NCI-H524 treated with DMSO at 0.1 percent for 48 hours (cell line): ENCODE measurements at places on chromosomes 5 and 9.

- DNase-seq, result no peak
Observed at GRCh38 chr5:171450423-171451331, 31.2 kb downstream of the FGF18 start.

DNA sequence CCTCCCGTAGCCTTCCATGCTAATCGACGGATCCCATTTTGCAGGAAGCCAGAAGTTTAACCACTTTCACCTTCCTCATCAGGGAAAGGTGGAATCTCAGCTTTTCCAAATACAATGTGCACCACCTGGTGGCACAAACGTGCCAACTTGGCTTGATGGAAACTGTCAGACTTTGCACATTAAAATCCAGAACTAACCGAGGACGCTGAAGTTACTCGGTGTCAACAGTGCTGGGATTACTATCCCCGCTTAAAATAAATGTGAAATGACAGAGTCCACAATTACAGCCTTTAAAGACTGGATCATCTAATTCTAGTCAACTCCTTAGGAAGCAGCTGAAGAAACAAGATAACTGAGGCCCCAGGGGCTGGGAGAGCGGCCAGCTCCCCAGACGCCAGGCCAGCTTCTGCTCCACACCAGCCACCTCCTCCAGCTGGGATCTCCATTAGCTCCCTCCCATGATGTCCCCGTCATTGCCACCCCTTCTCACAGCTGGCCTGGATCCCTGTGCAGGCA, 50.1 kb upstream of the RETREG1 start:
- no peak for DNase-seq

DNA sequence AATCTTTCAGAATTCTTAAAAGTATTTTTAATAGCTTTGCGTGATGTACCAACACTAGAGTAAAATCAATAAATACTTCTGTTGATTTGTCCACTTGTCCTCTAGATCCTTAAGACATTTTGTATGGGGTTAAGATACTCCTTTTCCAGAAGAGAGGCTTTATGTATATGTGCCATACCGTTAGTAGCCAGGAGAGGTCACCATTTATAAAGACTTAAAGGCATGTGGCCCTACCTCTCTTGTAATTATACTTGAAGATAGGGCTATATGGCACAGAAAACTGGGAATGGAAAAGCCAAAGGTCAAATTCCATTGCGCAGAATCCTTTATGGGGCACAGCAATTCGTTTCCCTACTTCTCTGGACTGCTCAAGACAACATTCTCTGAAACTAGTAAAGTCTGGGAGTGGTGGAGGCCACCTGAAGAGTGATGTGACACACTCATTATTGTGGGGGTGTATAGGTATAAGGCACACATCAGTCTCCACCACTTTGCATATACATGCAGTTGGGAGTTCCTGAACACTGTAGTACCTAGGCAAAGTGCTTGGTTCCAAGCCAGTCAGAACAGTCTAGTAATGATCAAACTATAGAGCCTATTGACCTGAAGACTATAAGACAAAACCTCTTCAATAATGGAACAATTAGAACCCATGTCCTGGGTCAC, 140.1 kb upstream of the FBXL17 start:
- no peak for DNase-seq

DNA sequence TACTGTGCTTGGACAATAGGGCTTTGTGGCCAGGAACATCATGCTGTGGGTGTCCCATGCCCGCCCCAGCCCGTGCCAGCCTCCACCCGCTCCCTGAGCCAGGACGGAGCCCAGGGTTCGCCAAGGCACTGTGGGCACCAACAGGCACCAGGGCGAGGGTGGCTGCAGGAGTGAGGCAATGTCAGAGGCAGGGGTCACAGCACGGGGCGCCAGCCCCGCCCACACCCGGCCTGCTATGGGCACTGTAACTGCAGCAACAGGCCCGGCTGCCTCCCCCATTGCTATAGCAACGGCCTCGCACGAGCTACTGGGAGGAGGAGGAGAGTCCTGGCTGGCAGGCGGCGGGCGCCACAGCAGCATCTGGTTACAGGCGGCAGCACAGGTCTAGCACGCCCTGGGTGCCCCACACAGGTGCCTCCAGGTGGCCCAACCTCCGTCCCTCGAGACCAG, 2.5 kb downstream of the ABCA2 start:
- DNase-seq, result peak; percentile 24

DNA sequence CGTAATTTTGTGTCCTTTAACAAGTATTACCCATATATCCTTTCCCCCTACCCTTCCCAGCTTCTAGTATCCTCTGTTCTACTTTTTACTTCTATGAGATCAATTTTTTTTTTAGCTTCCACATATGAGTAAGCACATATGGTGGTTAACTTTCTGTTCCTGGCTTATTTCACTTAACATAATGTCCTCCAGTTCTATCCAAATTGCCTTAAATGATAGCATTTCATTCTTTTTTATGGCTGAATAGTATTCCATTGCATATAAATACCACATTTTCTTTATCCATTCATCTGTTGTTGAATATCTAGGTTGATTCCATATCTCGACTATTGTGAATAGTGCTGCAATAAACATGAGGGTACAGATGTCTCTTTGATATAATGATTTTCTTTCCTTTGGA, 36.4 kb downstream of the SKIC3 start:
- no peak for DNase-seq

- no peak for DNase-seq
Observed at GRCh38 chr5:6048746-6049145, 329.6 kb downstream of the MED10 start.

GRCh38 chr5:170491479-170491878, 12.3 kb upstream of the KCNIP1 start:
- no peak for DNase-seq

GRCh38 chr5:38008198-38008597, 168.4 kb upstream of the GDNF start:
- DNase-seq, result peak; percentile 86

- DNase-seq, result no peak
Observed at GRCh38 chr9:133781828-133782135, 43.6 kb upstream of the SARDH start.

GRCh38 chr5:177434437-177434836, 8.0 kb downstream of the GRK6 start:
- no peak for DNase-seq

GRCh38 chr5:1118738-1119137, 6.9 kb upstream of the SLC12A7 start:
- no peak for DNase-seq

DNA sequence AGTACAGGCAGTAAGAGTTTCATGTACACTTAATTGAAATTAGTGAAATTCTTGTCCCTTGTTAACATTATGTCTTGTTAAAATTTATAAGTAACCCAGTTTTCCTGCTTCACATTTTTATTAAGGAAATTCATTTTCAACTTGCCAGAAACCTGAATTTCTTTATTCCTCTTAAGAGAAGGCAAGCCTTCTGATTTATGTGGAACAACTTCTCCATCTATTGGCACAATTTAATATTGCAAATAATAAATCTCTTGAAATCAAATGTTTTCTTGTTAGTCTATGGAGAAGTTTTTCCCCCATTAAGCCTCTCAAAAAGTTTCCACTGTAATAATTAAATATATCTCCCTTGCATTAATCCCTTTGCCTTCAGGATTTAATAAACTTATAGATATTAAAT, 33.8 kb upstream of the ACO1 start:
- DNase-seq, result no peak

DNA sequence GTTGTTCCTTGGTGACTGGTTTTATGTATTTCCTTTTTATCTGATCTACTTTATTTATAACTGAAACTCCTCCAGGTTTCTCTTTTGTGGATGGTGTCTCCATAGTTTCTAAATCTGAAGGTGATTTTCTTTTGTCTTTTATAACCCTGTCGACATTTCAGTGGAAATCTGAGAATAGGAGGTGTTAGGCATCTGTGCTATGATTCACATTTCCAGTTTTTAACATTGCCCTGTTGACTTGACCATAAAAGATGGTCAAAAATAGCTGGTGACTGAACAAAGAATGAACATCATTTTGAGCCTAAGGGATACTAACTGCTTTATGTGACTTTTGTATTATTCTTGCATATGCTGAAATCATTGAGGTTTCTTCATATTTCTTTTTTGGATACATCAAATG, 190.5 kb downstream of the PCSK1 start:
- no peak for DNase-seq

- peak; percentile 24 for DNase-seq
Observed at GRCh38 chr9:89791754-89792153, 186.9 kb downstream of the GADD45G start.

DNA sequence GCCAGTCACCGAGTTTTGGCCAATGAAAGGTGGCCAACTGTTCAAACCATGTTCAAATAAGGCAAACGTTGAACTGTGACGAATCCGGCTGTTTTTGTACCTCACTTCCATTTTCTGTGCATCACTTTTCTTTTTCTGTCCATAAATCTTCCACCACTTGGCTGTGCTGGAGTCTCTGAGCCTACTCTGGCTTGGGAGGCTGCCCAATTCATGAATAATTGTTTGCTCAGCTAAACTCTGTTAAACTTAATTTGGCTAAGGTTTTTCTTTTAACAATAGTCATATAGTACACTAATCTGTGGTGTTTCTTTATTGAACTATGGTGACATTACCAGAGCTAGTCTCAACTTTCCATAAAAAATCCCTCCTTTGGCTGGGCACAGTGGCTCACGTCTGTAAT, 11.3 kb downstream of the NIM1K start:
- no peak for DNase-seq

GRCh38 chr9:129570450-129571297, 50.2 kb downstream of the C9orf50 start:
- DNase-seq, result no peak

- DNase-seq, result no peak
Observed at GRCh38 chr9:2767800-2768677, 50.7 kb downstream of the KCNV2 start.

- no peak for DNase-seq
Observed at GRCh38 chr5:96012399-96012798, 50.7 kb upstream of the ELL2 start.

- no peak for DNase-seq
Observed at GRCh38 chr5:15027764-15028163, 156.2 kb upstream of the ANKH start.

GRCh38 chr5:140356853-140357725, 2.9 kb upstream of the SLC4A9 start:
- no peak for DNase-seq

DNA sequence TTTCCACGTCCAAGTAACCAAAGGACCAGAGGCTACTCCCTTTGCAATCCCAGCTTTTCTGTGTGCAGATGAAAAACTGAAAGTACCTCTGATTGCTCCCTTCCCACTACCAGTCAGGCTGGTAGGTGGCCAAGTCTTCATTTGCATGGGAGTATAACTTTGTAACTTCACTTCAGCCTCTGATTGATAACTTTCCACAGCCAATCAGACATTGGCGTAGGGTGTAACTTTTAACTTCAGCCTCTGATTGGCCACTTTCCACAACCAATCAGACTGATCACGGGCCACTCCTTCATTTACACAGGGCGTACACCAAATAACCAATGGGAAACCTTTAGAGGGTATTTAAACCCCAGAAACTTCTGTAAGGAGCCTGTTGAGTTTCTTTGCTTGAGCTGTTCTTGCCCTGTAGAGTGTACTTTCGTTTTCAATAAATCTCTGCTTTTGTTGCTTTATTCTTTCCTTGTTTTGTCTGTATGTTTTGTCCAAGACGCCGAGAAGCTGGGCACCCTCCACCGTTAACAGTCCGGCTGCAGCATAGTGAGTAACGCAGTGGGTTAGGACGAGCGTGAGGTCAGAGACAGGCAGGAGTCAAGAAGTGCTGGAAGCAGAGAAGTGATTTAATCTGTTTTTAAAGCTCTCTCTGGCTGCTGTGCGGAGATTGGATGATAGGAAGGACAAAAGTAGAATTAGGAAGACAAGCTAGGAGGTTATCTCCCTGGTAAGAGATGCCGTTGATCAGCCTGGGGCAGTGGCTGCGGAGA, 3.5 kb upstream of the EXOSC2 start:
- DNase-seq, result peak; percentile 84

- DNase-seq, result peak; percentile 88
Observed at GRCh38 chr9:98778711-98779530, 17.4 kb downstream of the ANKS6 start.

DNA sequence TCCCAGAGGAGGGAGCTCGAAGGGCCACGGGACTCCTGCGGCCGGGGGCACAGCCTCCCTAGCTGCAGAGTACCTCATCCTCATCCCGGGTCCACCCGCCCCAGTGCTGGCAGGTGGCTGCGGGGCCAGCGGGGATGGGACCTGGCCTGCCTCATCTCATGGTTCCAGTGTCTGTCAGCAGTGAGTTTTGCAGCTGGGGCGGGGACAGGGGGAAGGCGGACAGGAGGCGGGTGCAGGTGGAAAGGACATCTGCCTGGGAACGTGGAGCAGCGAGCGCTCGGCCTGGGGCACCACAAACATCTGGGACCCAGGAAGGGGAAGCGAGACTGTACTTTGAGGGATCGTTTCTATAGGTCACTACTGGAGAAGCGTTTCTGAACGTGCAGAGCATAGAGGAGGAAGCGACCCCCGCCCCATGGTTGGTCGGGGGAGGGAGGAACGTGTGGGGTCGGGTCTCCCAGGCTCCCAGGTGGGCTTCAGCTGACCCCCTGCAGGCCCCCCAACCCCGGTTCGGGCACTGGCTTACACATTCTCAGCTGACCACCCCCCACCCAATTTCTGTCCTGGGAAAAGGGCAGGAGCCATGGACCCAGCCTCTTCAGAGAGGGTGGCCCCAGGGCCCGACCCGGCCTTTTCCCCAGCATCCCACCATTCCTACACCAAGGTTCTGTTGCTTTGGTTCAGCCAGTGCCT, 56.5 kb upstream of the NOTCH1 start:
- DNase-seq, result no peak

DNA sequence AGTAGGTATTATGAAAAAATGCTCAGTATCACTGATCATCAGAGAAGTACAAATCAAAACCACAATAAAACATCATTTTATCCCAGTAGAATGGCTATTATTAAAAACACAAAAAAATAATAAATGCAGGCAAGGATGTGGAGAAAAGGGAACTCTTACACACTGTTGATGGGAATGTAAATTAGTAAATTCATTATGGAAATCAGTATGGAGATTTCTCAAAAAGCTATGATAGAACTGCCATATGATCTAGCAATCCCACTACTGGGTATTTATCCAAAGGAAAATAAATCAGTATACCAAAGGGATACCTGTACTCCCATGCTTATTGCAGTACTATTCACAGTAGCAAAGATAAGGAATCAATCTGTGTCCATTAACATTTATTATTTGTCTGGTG, 209.6 kb downstream of the FER start:
- DNase-seq, result no peak
